Cerebellum (tissue), 4 donors: ENCODE measurements at places on chromosomes 5 and 9.

- DNase-seq = peak; percentile 10
These were observed 46.5 kb upstream of the SYNPO start for GRCh38 chr5:150593996-150594395.

DNA sequence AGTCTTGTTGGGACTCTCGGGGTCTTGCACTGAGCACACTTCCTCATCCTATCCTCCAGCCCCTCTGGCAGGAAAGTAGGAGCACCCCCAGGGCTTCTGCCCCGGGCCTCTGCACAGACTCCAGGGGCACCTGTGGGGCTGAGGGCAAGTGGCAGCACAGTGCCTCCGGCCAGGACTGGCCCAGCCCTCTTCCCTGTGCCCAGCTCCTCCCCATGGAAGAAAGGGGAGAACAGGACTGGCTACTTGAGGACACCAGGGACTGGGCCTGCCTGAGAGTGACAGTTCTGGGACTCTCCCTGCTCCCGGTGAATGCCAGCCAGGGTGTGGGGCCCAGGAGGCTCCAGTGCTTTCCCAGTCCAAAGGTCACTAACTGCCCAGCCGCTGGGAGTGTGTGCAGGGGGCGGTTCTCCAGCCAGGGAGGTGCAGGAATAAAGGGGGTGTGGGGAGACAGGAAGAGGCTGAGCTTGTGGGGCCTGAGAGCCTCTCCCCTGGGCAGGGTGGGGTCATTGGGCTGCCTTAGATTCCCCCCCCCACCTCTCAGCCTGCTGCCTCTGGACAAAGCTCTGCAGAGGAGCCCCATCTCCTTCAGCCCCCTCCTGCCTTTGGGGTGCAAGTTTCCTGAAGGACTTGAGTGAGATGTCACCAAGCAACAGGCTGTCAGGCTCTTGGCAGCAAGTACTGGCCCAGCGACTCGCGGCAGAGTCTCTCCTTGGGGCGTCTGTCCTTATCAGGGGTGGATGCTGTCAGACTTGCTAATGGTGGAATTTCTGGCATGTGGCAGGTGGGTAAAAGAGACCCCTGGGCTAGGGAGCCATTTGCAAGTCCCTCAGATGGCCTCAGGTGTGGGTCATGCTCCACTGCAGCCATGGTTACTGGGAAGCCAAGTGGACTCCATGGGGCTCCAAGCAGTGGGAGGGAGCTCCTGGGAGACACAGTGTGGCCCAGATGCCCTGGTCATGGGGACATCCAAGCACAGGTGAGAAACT, 19.1 kb upstream of the JADE2 start:
- DNase-seq = no peak

DNA sequence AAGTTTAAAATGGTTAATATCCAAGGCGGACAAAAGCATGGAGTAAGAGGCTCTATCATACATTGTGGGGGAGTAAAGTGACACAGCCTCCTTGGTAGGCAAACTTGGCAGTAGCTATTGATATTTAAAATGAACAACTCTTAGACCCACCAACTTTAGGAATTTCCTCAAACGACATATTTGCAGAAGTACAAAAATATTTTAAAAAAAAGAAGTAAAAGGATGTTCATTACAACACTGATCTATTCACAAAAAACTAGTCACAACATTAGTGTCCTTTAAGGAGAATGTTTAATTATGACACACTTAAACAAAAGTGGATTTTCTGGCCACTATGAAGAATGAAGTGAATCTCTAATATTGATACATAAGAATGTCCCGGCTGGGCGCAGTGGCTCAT, 1.7 kb downstream of the ALG2 start:
- DNase-seq = no peak

- DNase-seq = no peak
These were observed 225.9 kb upstream of the NR4A3 start for GRCh38 chr9:99595796-99596195.

DNA sequence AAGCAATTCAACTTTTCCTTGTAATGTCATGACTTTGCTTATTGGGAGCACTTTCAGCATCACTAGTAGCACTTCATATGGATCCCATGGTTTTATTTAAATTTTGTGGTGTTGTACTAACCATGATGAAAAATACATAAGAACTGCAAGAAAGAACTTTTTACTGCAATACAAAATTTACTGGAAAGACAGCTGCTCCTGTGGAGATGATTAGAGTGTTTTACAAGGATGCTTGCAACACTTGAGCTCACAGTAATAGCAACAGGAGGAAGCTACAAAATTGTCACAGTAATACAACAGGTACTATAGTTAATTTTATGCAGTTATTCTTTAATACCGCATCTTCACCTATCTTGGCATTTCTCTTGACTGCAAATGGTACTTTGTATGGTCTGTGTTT, 158.3 kb upstream of the TSLP start:
- DNase-seq = no peak

GRCh38 chr5:137753691-137754187, 424 bp downstream of the HNRNPA0 start:
- DNase-seq = no peak
